Stimulated activated CD4-positive, alpha-beta T cell treated with anti-CD3 and anti-CD28 coated beads, Interleukin-1b, Interleukin-23, amount 100 ng/mL, for 1 hour (primary cell): ENCODE measurements at places on chromosomes 4 and X.

DNA sequence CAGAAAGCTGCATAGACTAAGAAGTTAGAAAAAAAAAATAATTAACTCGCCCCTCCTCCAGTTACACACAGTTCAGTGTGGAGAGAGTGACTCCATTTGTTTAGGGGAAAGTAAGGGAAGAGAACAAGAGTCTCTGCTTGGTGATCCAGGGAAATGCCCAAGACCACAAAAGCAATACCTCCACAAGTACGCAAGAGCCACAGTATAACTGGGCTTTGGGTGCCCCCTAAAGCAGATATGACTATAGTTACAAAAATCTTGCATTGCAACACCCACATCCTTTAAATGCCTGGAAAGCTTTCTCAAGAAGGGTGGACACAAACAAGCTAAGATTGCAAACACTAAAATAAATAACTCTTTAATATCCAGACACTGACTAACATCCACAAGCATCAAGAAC lies 164.2 kb upstream of the NRK start:
- DNase-seq = no peak

DNA sequence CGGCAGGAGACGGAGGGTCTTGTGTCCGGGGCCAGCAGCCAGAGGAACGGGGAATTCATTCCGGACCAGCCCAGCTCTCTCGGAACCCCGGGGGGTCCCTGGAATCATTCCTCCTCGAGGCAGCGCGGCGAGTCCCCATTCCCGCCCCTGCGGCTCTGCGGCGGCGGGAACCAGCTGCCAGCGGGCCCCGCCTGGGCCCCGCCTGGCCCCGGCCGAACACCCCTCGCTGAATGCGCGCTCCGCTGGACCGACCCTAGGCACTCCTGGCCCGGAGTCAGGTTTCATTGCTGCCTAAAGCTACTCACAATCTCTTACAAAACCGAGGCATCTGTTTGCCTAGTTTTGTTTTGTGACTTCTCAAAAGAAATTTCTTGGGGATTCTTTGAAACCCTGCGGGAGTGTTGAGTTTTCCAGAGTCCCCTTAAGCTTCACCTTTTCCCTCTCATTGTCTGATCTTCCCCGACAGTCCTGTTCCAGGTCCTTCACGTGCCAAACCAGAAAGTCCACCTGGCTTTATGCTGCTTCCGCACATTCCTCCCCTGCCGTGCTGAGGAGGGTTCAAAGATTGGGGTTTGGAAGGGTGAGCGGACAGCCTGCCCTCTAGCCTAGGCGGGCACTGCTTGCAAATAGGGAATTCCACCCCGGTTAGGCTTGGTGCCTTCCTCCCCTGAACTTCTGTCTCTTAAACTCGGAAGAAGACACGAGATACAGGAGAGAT lies 789 bp downstream of the ARHGAP10 start:
- no peak for DNase-seq

- DNase-seq = no peak
Measured at GRCh38 chrX:23578079-23578478, 89.2 kb upstream of the PRDX4 start.

- no peak for DNase-seq
Measured at GRCh38 chr4:139568206-139568955, 12.4 kb upstream of the SETD7 start.

DNA sequence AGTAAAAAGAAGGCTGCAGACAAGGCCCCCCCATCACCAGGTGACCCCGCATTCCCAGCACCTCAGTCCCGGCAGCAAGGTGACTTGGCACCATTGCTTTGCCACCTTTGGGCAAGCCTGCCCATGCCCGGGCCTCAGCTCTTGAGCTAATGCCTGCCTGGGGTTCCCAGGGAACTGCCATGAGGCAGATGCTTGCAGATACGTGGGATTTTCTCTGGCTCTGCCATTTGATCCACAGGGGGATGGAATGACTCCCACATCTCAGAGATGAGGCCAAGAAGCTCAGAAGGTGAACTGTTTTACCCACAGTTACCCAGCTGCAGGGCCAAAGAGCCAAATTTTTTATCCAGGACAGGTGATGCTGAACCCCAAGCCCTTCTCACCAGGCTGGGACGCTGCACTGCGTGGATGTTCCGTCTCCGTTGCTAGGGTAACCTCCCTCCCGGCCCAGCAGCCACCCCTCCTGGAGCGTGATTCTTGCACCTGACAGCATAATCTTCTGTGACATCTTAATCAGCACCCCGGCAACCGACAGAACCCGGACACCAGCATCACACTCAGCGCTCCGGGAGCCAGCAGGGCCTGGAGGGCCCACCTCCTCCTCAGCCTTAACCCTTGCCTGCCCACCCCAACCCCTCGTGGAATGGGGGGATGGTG lies 15.7 kb upstream of the MSX1 start:
- DNase-seq = no peak

DNA sequence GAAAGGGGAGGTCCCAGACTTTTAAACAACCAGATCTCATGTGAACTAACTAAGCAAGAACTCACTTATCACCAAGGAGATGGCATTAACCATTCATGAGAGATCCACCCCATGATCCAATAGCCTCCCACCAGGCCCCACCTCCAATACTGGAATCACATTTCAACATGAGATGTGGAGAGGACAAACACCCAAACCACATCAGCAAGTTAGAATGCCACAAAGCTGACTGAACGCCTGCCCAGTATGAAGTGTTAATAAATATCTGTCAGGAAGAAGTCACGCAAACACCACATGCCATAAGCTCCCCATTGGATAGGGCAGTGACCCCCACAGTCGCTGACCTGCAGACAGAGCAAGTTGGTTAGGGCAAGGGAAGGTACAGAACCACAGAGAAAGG lies 14.3 kb downstream of the SLC10A6 start:
- no peak for DNase-seq

DNA sequence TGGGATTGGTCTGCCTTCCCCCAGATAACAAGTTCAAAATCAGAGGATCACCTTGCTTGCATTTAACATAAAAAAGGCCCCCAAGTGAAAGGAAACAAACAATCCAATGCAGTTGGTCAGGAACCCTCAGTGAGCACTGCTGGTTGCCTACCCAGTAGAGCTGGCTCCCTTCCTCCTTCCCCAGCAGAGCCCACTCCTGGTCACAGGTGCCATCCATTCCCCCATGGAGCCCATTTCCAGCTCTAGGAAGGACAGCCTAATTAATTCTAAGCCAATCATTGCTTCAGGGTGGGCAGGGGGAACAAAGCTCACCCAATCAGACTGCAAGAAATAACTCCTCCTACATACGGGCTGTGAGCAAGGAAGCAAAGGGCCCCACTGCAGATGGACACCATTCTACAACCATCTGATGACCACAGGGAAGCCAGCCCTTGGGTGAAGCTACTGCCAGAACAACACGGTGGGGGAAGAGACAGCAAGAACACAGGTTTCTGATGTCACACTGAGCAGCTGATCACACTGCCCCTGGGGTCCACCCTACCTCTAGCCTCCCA lies 86.5 kb downstream of the SH3KBP1 start:
- no peak for DNase-seq

DNA sequence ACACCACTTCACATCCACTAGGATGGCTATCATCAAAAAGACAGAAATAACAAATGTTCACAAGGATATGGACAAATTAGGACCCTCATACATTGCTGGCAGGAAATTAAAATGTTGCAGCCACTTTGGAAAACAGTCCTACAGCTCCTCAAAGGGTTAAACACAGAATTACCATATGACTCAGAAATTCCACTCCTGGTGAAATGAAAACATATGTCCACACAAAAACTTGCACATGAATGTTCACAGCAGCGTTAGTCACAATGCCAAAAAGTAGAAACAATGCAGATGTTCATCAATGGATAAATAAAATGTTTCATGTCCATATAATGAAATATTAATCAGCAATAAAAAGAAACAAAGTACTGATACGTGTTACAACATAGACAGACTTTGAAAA lies 15.1 kb downstream of the S100G start:
- DNase-seq = no peak

DNA sequence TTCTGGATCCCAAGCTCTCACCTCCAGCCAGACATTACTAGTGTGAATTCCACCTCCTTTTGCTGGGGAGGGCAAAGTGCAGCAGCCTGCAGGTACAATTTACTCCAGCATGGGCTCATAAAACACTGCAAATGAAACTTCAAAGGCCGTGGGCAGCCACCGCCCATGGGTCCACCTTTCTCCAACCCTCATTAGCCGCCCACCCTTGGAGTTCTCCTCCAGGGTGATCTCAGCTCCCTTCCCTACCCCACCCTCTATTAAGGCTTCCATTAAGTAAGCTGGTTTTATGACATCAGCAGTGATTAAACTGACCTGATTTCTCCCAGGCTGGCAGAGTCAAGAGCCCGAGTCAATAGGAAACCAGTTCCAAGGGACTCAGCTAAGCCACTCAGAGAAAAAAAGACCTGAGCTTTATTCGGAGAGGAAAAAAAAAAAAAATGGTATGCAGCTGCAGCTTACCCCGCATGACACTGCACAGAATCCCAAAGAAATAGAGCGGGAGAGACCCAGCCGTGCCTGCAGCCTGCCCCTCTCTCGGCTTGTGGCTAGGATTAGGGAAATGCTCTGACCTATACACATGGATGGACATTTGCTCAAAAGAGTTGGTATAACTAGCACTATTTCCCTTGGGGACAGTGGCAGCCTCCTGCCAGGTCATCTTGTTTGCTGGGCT lies 319.6 kb downstream of the PTTG2 start:
- no peak for DNase-seq

- no peak for DNase-seq
Measured at GRCh38 chrX:50609796-50610195, 139.2 kb upstream of the DGKK start.

DNA sequence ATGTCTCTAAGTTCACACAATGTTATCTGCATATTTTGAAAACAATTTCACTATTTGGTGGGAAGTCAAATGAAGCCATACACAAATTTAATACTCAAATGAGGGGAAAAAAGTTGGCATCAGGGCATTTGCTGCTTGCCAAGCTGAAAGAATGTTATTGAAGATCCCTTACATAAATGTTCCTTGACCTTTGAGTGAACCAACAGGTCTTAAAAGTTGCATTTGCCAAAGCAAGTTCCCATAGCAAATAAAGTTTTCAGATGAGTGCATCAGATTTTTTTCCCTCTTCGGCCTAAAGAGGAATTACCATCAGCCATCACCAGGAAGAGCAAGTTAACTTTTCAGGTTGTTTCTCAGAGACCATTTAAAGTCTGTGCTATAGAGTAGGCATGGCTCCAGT lies 115.9 kb downstream of the COX18 start:
- no peak for DNase-seq

GRCh38 chrX:8773117-8773516 lies 28.1 kb downstream of the FAM9A start:
- no peak for DNase-seq
